Gastroesophageal sphincter (tissue), 4 donors: ENCODE measurements at places on chromosomes 2 and 18.

GRCh38 chr18:47263430-47264307 lies 12.2 kb upstream of the SKOR2 start:
- ATAC-seq = no peak

GRCh38 chr18:51039138-51040112 lies 9.4 kb downstream of the SMAD4 start:
- ATAC-seq = no peak

- ATAC-seq = no peak
Measured at GRCh38 chr2:83949361-83949760, 509.7 kb downstream of the SUCLG1 start.

- peak; percentile 75 for ATAC-seq
Measured at GRCh38 chr2:11344956-11345677, 681 bp upstream of the ROCK2 start.

DNA sequence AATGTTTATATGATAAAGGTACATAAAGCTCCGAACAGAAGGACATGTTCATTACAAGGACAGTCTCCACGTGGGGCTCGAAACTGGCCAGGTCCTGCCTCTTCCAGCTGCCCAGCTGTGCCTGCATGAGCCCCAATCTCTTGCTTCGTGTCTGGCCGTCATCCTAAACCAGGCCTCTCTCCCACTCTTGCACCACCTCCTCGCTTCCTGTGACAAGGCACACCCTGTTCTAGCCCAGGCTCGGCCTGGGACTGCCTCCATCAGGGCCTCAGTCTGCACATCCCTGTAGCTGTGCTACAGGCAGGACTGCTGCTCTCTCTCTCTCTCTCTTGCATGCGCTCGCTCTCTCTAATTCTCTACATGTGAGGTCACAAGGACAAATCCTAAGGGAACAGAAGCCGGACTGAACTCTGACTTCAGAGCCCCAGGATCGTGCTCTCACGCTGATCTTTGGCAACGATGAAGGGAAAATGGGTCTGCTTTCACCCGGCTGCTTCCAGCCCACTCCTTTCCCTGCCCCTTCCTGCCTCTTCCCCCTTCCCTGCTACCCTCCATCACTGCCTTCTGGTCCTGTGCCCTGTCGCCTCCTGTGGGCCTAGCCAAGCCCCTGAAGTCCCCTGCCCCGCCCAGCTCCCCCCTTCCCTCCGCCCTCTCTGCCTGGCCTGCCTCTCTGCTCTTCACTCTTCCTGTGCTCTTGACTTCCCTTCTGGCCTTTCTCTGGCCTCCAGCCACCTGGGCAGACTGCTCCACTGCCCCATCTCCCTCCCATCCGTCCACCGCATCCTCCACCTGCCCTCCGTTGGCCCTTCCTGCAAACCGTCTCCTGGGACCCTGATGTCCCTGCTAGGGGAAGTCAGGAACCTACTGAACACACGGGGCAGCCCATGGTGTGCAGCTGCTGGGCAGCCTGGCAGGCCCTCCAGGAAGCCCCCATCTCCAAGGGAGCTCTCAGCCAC lies 7.8 kb upstream of the GPR55 start:
- ATAC-seq = peak; percentile 93

- ATAC-seq = no peak
Measured at GRCh38 chr2:134647607-134648256, 71.1 kb downstream of the TMEM163 start.
